Upper lobe of right lung (tissue), 1 donor: ENCODE measurements at places on chromosomes 5 and 9. TPM values are rescaled to one million over a fixed set of nuclear protein-coding genes. Genes with fewer than 3 reads are reported as not detected.

DNA sequence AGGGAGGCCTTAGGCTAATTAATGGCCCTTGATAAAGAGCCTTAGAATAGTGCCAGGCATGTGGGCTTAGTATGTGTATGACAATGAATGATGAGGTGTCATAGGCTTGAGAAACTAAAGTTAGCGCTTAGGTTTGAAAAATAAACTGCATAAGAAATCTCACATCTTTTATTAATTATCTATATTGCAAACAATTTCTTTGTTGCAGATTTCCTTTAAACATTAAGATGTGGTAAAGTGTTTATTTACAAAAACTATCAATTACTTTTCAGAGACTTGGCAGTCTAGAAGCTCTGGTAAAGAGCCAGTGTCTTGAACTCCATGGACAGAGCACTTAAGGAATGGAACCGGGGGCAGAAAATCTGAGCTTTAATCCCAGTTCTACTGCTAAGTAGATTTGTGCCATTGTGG lies 23.1 kb downstream of the MAP1B start:
- no peaks in the 10 kb centered on the region for H3K36me3 ChIP-seq
- peaks cover 6% of the 10 kb centered on the region for H3K4me1 ChIP-seq
- H3K4me3 ChIP-seq = no peak overlapping the region
- no peak overlapping the region for H3K27ac ChIP-seq

C1QTNF2 gene
- 2.2 TPM for total RNA-seq

GRCh38 chr5:52269859-52270258 lies 517.9 kb upstream of the ITGA1 start:
- H3K27ac ChIP-seq = no peak overlapping the region
- no peaks in the 10 kb centered on the region for H3K4me1 ChIP-seq
- H3K36me3 ChIP-seq = no peaks in the 10 kb centered on the region
- H3K4me3 ChIP-seq = no peak overlapping the region

- no peaks in the 10 kb centered on the region for H3K4me1 ChIP-seq
- no peaks in the 10 kb centered on the region for H3K36me3 ChIP-seq
- H3K27me3 ChIP-seq = no peaks in the 10 kb centered on the region
- no peak overlapping the region for H3K4me3 ChIP-seq
Measured at GRCh38 chr9:95642189-95642588, 125.4 kb upstream of the PTCH1 start.

TIGD6 gene
- total RNA-seq = 4.0 TPM

DNA sequence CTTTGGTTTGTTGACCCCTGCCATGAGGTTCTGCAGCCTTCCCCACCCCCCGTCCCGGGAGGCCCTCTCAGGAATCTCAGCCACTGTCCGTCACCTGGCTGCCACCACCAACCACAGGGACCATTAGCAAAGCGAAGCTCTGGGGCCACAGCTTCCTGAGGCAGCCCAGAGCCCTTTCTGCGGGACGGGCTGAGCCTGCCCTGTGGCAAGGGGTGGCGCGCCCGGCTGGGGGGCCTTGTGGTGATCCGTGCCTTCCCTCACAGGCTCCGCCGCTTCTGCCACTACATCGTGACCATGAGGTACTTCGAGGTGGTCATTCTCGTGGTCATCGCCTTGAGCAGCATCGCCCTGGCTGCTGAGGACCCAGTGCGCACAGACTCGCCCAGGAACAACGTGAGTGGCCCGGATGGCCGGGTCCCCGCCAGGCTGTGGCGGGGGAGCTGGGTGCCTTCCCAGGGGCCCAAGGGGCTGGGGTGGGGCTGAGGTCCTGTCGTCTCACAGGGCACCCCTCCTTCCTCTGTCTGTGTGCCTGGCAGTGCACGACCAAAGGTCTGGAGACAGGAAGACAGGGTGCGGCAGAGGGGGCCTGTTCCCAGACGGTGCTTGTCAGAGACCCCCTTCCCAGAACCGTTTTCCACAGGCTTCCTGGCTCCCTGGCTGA lies 169.2 kb downstream of the CACNA1B start:
- no peak overlapping the region for H3K27ac ChIP-seq
- no peak overlapping the region for H3K4me3 ChIP-seq
- H3K36me3 ChIP-seq = no peaks in the 10 kb centered on the region
- H3K27me3 ChIP-seq = peaks cover 18% of the 10 kb centered on the region
- H3K4me1 ChIP-seq = no peaks in the 10 kb centered on the region

SCGB3A2 gene
- 186 TPM for total RNA-seq

SPAG8 gene
- total RNA-seq = 2.8 TPM

DNA sequence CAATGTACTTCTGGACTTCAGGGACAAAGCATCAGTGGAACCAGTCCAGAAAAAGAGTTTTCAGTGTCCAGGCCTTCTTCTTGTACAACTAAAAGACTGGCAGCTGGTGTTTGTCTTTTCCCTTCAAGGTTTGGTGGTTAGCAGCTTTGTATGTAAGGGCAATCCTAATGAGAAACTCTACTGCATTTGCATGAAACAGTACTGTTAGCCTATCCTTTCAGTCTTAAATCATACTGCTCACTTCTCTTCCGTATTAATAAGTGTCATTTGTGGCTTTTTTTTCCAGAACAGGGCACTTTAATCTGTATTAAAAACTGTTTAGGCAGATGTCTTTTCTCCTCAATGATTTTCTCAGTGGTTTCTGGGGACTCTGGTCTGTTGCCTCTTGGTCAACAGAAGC lies 48.9 kb downstream of the FAM174A start:
- peaks cover 5% of the 10 kb centered on the region for H3K36me3 ChIP-seq
- H3K4me3 ChIP-seq = no peak overlapping the region
- no peaks in the 10 kb centered on the region for H3K4me1 ChIP-seq
- DNase-seq = no peak

DNA sequence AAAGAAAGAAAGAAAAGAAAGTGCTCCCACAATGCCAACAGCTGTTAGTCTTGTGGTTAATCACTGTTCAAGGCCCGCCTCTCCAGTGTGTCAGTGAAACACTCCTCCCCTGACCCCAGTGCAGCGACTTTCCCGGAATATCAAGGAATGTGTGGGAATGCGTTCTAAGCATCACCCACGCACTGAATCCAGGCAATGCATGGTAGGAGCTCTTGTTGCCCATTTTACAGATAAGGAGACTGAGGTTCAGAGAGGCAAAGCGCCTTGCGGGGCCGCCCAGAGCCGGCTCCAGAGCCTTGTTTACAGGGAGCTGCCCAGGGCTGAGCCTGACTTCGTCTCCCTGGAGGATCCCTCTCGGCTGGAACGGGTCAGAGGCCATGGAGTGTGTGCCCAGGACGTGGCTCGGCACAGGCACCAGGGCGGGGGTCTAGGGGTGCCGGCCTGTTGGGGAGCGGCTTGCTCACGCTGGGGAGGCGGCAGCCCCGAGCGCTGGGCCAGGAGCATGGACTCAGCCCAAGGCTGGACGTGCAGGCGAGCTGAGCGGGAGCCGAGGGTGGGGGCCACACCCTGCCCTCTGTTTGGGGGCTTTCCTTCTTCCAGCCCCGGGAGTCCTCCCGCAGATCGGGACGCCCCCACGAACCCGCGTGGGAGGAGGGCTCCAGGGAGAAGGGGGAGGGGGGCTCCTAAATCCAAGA lies 823 bp downstream of the ST6GALNAC6 start:
- H3K27me3 ChIP-seq = no peaks in the 10 kb centered on the region
- H3K36me3 ChIP-seq = peaks cover 26% of the 10 kb centered on the region
- peaks cover 56% of the 10 kb centered on the region for H3K4me1 ChIP-seq
- peak overlapping the region; percentile 94 for H3K27ac ChIP-seq

GRCh38 chr5:36529142-36529541 lies 77.3 kb upstream of the SLC1A3 start:
- no peak overlapping the region for H3K4me3 ChIP-seq
- no peak overlapping the region for H3K27ac ChIP-seq
- no peaks in the 10 kb centered on the region for H3K27me3 ChIP-seq
- no peaks in the 10 kb centered on the region for H3K4me1 ChIP-seq
- no peaks in the 10 kb centered on the region for H3K36me3 ChIP-seq
- no peak for DNase-seq

DNA sequence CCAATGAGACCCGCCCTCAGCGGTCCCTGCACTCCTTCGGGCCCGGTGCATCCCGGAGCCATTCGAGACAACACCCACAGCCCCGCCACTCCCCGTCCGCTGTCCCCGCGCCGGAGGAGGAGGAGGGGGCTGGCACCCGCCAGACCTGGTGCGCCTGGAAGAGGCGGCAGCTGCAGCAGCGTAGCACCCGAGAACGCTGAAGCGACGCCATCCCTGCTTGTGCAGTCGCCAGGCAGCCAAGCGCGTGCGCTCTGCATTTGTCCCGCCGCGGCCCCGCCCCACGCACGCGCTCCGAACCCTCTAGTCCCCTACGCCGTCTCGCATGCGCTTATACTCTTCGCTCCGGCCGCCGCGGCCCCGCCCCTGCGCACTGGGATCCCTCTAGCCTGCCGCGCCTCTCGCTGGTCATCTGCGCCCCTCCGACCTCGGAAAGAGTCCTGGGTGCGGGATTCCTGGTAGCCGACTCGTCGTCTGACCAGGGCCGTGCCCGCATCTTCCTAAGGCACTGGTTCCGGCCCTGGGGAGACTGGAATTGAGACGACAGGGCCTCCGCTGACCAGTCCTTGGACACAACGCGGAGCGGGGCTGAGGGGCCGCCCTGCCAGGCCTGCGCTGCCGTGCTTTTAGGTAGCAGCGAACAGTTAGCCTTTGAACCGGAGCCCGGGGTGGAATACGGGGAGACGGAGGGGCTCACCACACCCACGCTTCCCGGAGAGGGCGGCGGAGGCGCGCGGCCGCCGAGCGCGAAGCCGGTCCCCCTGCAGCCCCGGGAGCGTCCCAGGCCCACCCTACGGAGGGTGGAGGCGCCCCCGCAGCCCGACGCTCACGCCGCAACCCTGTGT lies at the start of gene MRNIP:
Gene MRNIP, minus strand, starts transcription at position 232 of the 842 bp plus-strand sequence. Its CDS starts 21 bp downstream, at position 211.
- H3K27ac ChIP-seq = peak within 1 kb of the TSS; percentile 82
- H3K36me3 ChIP-seq = peaks cover 17% of the 10 kb centered on the region
- peaks cover 10% of the 10 kb centered on the region for H3K4me1 ChIP-seq
- H3K27me3 ChIP-seq = no peaks in the 10 kb centered on the region
- DNase-seq = peak; percentile 99

DNA sequence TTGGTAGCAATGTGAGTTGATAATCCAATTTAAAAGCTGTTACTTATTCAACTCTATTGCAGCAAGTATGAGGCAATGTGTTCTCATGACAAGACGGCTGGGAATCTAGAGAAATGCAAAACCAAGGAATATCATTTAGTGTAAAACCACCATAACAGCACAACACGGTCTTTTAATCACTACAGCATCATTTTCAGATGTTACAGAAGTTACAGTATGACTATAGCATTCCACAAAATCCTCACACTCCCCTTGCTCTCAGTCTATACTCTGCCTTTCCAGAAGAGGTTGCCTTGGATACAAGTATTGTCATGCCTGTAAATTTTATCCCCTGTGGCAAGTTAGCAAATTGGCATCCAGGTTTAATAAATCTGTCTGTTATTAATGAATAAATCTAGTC lies 28.6 kb upstream of the TAS2R1 start:
- DNase-seq = no peak
- no peaks in the 10 kb centered on the region for H3K4me1 ChIP-seq
- no peak overlapping the region for H3K4me3 ChIP-seq

DNA sequence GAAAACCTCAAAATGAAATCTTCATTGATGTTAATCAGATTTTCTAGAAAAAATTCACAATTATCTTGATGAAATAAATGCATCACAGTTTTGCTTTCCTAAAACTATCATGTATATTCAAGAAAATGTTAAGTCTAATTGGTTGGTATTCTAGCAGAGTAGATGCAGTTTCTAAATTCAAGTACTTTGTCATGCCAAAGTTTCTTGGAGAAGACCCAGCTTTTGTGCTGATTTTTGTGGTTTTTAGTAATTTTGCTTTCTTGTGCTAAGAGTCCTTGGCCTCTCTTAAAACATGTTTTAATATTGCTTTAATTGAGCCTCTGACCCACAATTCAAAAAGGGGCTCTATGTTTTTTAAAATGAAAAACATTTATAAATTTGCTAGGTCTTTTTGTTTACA lies 924.8 kb upstream of the PTPRD start:
- H3K4me3 ChIP-seq = no peak overlapping the region
- H3K36me3 ChIP-seq = no peaks in the 10 kb centered on the region
- H3K27me3 ChIP-seq = no peaks in the 10 kb centered on the region
- no peak overlapping the region for H3K27ac ChIP-seq
- no peak for DNase-seq

ZDHHC11B gene
- total RNA-seq = 8.0 TPM

DNA sequence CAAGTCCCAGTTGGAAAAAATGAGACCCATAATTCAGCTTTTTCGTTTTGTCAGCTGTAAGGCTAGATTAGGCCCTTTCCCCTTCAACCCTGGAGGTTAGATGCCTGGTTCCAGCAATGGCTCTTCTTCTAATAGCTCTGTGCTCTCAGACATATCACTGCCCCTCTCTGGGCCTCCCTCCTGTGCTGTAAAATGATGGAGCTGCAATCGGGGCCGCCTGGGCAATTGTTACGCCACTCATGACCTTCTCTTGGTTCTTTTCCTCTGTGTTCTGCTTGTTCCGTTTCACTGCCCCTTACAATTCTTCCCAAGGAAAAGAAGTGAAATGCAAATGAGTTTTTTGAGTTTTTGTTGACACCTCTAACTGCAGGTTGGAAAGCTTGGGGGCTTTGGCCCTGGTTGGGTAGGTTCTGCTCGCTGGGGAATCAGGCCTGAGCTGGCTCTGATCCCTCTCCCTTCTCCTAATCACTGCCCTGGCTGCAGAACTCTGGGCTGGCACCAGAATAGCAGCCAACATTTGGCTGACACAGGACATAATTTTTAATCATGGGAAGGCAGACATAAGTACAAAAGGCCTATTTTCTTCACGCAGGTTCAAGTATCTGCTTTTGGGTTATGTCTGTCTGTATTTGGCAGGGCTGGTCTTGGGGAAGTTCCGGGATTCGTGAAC lies 110.9 kb downstream of the FOXD1 start:
- H3K4me1 ChIP-seq = no peaks in the 10 kb centered on the region
- peaks cover 55% of the 10 kb centered on the region for H3K27me3 ChIP-seq
- H3K27ac ChIP-seq = no peak overlapping the region
- no peak for DNase-seq
- H3K4me3 ChIP-seq = no peak overlapping the region

IL17B gene
- not detected for total RNA-seq

GRCh38 chr5:59772757-59773156 lies 120.8 kb downstream of the PDE4D start:
- no peak overlapping the region for H3K4me3 ChIP-seq
- no peaks in the 10 kb centered on the region for H3K27me3 ChIP-seq
- no peak for DNase-seq
- no peaks in the 10 kb centered on the region for H3K36me3 ChIP-seq
- no peak overlapping the region for H3K27ac ChIP-seq
- no peaks in the 10 kb centered on the region for H3K4me1 ChIP-seq

DNA sequence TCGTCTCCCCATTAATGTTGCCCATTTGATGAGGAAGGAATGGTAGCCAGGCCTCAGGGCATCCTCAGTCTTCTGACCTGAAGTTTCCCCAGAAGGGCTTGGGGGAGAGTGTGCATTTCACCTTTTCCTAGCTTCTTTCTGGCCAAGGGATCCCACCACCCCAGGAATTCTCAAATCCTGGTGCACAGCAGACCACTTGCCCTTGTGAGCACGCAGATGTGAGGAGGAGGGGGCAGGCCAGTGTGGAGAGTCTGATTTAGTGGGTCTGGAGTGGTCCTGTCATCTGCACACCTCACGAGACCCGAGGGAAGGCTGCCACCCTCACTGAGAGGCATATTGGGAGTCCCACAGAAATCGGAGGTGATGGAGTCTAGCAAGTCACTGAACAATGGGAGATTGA lies 64.3 kb downstream of the CXXC5 start:
- no peak for DNase-seq
- H3K27ac ChIP-seq = no peak overlapping the region
- H3K36me3 ChIP-seq = no peaks in the 10 kb centered on the region
- peaks cover 30% of the 10 kb centered on the region for H3K4me1 ChIP-seq
- H3K4me3 ChIP-seq = no peak overlapping the region

GRCh38 chr9:134778841-134779411 lies 101.7 kb upstream of the FCN2 start:
- no peaks in the 10 kb centered on the region for H3K27me3 ChIP-seq
- DNase-seq = peak; percentile 78
- peaks cover 17% of the 10 kb centered on the region for H3K4me1 ChIP-seq
- no peak overlapping the region for H3K4me3 ChIP-seq
- H3K27ac ChIP-seq = no peak overlapping the region

GRCh38 chr5:175595905-175596304 lies 62.0 kb upstream of the HRH2 start:
- H3K27ac ChIP-seq = no peak overlapping the region
- no peaks in the 10 kb centered on the region for H3K27me3 ChIP-seq
- H3K36me3 ChIP-seq = no peaks in the 10 kb centered on the region
- H3K4me1 ChIP-seq = no peaks in the 10 kb centered on the region
